ENCODE measurements at places on chromosomes 1 and 21. TPM values are rescaled to one million over a fixed set of nuclear protein-coding genes. Genes with fewer than 3 reads are reported as not detected.

- peak; percentile 37 for DNase-seq
Observed at GRCh38 chr1:14653461-14653960, 55.0 kb downstream of the KAZN start.

GRCh38 chr1:40161888-40162397, 756 bp downstream of the RLF start:
- no peak for DNase-seq

GRCh38 chr1:194512345-194512744, 1325.9 kb upstream of the B3GALT2 start:
- DNase-seq, result no peak

- DNase-seq, result peak; percentile 65
Observed at GRCh38 chr1:199282751-199283305, 644.0 kb downstream of the PTPRC start.

DNA sequence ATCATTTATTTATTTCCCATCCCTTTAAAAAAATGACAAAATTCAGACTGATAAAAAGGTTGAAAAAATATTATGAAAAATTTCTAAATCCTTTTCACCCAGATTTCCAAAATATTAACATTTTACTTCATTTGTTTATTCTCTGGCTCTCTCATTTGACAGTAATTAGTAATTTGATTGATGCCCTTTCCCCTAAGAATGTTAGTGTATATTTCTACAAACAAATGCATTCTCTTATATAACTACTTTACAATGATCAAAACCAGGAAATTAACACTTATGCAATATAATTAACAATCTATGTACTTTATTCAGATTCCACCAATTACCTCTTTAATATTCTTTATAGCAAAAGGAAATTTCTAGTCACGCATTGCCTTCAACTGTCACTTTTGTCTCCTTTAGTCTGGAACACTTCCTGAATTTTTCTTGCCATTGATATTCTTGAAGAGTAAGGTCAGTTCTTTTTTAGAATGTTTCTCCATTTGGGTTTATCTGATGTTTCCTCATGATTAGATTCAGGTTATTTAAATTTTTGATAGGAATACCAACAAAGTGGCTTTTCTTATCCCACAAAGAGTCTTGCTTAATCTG, 3.9 kb downstream of the CD53 start:
- no peak for DNase-seq

DNA sequence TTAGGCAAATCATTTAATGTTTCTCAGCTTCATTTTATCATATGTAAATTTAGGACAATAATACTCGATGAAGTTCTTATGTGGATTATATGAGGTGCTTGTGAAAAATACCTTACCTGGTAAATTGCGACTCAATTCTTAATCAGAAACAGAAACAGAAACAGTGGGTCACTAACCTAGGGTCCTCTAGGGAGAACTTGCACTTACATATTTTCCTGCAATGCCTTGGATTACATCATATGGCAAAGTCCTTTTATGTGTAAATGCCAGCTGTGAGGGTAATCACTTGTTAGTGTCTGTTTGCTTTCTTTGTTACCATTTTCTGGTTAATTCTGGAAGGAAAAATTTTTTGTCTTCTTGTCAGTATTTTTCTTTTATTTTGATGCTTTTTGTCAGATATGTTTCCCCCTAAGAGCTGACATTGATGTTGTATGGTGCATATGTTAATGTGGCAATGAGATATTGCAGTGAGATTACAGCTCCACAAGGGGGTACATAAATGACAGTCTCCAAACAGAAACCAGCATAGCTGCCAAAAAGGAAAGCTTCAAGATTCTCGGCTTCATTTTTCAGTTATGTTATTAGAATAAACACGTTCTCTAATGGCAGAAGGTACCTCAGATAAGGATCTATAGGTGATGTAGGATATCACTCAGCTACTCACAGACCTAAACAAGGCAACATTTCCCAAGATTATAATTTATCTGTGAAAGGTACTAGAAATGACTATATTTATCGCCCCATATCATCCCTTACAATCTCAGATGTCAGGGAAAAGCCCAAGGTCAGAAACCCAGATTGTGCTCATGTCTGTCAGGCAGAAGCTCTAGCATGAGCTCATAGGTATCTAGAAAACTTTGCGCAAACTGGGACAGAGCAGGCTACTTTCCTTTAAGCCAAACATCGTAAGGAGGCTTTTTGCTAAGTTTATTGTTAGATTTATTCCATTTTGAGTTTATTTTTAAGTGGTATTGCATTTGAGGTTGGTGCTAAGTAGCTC, 119.9 kb downstream of the FASLG start:
- no peak for DNase-seq

- DNase-seq, result peak; percentile 91
Observed at GRCh38 chr1:238606896-238607295, 716.2 kb upstream of the ZP4 start.

GRCh38 chr1:156165083-156165482, 11.7 kb downstream of the SEMA4A start:
- DNase-seq, result peak; percentile 67

DNA sequence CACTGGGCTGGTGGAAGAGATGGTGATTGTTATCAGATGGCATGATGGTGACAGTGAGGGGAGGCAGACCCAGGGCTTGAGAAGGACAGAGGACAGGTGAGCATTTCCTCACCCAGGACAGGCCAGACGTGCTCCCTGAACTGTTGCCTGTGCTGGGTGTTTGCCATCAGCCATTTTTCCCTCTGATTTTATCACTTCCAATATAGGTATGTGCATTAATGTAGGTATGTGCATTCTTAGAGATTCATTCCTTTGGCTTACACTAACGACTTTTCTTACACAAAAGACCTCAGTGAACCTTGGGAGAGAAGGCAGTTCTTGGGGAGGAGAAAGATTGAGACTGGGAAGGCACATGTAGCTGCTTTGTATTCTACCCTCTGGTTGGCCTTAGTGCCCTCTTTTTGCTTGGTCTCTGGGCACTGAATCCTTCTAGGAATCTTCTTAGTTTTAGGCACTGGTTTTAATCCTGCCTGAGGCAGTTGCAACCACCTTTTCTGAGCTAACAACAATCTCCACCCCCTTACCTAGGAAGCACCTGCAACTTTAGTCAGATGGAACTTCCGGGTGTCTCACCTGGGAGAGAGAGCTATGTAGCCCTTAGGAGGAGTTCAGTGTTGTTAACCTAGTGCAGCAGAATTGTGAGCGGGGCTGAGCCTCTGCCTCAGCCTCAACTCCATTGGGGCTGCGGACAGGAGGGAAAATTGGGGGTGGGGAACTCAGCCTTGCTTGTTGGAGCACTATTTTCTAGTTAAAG, 30.9 kb downstream of the C1orf116 start:
- no peak for DNase-seq

DNA sequence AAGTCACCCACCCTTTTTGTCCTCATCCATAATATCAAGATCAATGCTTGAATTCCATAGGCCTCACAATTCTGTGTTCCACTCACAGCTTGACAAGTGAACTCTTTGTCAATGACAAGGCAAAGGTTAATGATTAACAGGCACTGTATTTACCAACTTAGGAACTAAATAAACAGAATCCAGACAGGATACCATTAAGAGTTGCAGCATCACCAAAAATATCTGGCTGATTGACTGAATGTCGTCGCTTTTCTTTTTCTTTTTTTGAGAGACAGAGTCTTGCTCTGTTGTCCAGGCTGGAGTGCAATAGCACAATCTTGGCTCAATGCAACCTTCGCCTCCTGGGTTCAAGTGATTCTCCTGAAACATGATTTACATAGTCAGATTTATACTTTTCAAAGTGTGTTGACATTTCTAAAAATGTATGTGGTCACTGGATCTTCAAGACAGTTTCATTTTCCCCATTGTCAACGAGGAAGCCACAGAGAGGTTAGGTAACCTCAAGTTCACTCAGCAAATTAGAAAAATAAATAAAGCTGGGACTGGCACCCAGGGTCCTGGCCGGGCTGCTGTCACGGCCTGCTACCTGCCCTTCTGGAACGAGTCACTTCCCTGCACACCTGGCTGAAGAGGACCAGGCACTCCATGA, 81.0 kb downstream of the PDE9A start:
- no peak for DNase-seq

GRCh38 chr1:16162163-16162822, 6.4 kb upstream of the EPHA2 start:
- no peak for DNase-seq

GRCh38 chr1:162275622-162276175, 101.0 kb downstream of the SPATA46 start:
- no peak for DNase-seq

GRCh38 chr1:246435421-246436041, 71.5 kb downstream of the SMYD3 start:
- DNase-seq, result peak; percentile 35

DNA sequence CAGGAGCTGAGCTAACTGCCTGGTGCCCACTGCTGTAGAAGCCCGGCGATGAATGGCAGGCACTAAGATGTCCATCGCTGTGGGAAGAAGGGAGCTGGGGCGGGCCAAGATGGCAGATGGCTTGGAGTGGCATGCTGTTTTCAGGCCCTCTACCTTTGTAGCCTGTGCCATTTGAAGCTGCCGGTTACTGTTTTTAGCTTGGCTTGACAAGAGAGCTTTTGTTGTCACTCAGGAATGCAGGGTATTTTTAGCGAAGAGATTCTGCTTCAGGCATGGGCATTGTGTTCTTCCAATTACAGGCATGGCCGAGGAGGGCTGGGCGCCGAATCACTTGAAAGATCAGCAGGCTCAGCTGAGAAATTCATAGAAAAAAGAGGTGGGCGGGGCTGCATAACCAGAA, 348.7 kb downstream of the RPS6KC1 start:
- DNase-seq, result peak; percentile 7

DNA sequence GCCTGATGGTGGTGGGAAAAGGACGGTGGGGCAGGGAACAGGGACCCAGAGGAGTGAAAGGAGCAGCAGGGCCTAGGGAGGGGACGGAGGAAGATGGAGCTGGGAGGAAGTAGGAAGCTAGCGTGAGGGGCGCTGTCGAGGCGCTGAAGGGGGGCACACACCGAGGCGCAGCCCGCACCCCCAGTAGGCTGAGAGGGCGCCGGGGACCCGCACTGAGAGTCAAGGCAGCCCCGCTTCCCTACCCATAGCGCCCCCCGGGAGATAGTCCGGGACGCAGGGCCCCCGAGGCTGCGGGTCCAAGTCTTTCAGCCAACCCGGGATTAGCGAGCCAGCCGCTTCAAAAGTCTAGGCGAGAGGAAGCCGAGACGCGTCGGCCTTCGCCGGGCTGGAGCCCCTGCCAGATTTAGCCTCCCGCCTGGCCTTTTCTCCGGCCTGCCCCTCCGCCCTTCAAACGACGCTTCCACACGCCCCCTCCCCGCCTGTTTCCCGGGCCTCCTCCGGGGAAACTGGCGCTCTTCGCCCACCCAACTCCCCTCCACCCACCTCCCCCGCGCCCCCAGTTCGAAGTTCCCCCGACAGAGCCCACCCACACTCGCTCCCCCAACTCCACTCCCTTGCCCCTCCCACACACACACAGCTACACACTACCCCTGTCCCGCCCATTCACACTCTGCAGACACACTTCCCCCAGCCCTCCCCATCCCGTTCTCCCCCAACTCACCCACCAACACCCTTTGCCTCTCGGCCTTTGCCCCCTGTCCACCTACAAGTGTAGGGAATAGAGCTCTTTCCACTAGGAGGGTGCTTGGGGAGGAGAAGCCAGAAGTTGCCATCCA, 7.8 kb upstream of the PROX1 start:
- DNase-seq, result no peak

- no peak for DNase-seq
Observed at GRCh38 chr1:219666242-219666641, 53.3 kb upstream of the ZC3H11B start.

DNA sequence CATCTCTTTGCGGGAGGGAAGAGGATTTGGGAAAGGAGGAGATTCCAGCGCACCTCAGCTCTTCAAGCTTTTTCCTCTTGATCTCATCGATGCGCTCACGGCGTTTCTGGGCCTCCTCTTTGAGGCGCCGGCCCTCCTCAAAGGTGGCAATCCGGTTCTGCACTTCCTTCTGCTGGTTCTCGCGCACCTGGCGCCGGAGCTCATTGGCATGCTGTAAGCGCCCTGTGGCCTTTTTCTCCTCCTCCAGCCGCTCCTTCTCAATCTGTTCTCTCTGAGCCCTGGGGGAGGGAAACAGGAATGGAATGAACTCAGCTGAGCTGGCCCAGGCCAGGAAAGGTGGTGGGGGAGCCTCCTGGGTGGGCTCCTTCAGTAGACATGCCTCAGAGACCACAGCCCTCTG, 10.4 kb upstream of the VSIG8 start:
- DNase-seq, result no peak

GRCh38 chr1:182367926-182368325, 23.7 kb downstream of the GLUL start:
- DNase-seq, result no peak

DNA sequence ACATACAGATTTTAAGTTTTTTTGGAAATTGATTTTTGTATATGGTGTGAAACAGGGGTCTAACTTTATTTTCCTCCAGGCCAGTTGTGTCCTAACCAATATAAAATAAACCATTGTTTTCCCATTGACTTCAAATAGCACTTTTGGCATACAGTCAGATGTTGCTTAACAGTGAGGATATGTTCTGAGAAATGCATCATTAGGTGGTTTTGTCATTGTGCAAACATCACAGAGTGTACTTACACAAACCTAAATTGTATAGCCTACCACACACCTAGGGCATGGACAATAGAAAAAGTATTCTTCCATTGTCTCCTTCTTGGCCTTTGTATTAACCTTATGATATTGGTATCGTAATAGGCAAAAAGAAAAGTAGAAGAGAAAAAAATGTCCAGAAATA, 37.4 kb upstream of the DISP1 start:
- DNase-seq, result no peak

DNA sequence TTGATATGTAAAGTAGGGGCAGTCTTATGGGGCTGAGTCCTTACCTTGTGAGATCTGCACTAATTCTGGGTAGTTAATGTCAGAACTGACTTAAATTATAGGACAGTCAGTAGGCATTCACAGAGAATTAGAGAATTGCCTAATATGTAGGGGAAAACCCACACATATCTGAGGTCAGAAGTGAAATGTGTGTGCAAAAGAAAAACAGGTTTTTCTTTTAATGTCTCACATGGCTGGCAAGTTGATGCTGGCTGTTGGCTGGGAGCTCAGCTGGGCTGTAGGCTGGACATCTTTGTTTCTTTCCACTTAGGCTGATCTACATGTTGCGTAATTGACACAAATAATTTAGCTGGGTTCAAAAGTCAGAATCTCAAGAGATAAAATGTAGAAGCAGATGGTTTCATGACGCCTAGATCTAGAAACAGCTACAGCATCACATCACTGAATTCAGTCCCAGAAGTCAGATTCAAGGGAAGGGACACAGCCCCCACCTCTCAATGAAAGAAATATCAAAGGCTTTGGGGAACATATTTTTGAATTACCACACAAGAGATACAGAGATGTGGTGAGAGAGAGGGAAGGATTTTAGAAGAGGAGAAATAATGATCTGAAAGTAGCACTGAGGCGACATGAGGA, 98.9 kb downstream of the TNFSF18 start:
- peak; percentile 75 for DNase-seq

The HES3 gene
- total RNA-seq, result not detected

The TSSK3 gene
- total RNA-seq, result 0.24 TPM

The A3GALT2 gene
- total RNA-seq, result not detected

The G0S2 gene
- not detected for total RNA-seq

The MATN1 gene
- not detected for total RNA-seq

The ACADM gene
- total RNA-seq, result 27.6 TPM

The PLA2G4A gene
- total RNA-seq, result 0.07 TPM

The EIF2D gene
- 53.6 TPM for total RNA-seq

The GPR153 gene
- 4.1 TPM for total RNA-seq
